ENCODE measurements at places on chromosomes 6 and 20.

DNA sequence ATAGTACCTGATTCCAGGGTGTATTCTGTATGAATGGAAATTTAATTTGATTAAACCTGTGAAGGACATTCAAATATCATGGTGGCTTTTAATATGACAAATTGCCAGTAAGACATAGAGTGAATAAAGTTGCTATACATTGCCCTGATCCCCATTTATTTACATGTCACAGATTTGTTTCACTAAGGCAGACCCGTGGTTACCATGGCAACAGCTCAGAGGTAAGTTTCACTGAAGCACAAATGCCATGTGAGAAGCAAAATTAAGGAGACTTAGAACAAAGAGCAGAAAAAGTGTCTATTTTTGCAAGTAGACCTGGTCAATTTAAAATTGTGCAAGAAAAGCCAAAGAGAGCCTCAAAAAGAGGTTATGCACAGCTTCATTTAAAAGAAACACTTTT lies 63.7 kb downstream of the PXDC1 start:
- no peak for DNase-seq

GRCh38 chr6:164396071-164397047 lies 913.0 kb downstream of the C6orf118 start:
- DNase-seq = no peak

- no peak for DNase-seq
These were observed 33.3 kb upstream of the EZR start for GRCh38 chr6:158852312-158853071.

DNA sequence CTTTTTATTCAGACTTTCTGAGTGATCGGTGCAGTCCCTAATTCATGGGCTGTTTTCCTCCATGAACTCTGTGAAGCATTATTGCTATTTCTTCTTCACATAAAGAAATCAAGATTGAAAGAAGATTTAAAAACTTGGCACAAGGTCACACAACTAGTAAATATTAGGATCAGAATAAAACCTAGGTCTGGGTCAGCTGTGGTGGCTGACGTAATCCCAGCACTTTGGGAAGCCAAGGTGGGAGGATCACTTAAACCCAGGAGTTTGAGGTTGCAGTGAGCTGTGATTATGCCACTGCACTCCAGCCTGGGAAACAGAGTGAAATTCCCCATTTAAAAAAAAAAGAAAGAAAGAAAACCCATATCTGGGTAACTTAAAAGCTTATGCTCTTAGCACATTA lies 1.4 kb downstream of the ZSCAN9 start:
- DNase-seq = no peak

All from NK-92 treated with Interleukin-12 subunit alpha and Interleukin-12 subunit beta, amount 100 ng/mL, for 24 hours (cell line).